ENCODE measurements at places on chromosomes 13 and 19.

GRCh38 chr13:90933097-90933826 is 414.2 kb upstream of the MIR17HG start:
- H3K27me3 ChIP-seq = no peaks in the 10 kb centered on the region
- no peak overlapping the region for H3K4me3 ChIP-seq
- DNase-seq = no peak
- H3K4me1 ChIP-seq = no peaks in the 10 kb centered on the region
- no peak overlapping the region for H3K27ac ChIP-seq

- no peak overlapping the region for H3K4me3 ChIP-seq
- H3K27me3 ChIP-seq = no peaks in the 10 kb centered on the region
- peak; percentile 49 for DNase-seq
- H3K4me1 ChIP-seq = peaks cover 13% of the 10 kb centered on the region
- peaks cover under 1% of the 10 kb centered on the region for H3K36me3 ChIP-seq
These were observed 2.0 kb downstream of the VSIG10L start for GRCh38 chr19:51339687-51340656.

- no peak overlapping the region for H3K4me3 ChIP-seq
- H3K27ac ChIP-seq = no peak overlapping the region
- H3K4me1 ChIP-seq = peaks cover 6% of the 10 kb centered on the region
- no peak for DNase-seq
- H3K27me3 ChIP-seq = no peaks in the 10 kb centered on the region
These were observed 438.8 kb downstream of the EFNB2 start for GRCh38 chr13:106096661-106097092.

DNA sequence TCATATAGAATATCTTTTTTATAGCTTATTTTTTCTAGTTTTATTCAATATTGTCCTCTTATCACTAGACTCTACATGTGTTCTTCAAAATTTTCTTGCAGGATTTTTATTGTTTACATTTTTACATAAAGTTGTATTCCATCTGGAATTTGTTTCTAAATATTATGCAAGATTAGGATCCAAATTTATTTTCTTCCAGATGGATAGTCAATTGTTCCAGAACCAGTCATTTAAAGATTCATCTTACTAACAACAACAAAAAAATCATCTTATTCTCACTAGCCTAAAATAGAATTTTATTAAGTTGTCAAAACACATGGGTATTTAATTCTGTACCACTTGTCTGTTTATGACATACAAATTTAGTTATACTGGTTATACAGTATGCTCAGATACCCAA is 390.4 kb upstream of the GPC6 start:
- H3K27ac ChIP-seq = no peak overlapping the region
- no peaks in the 10 kb centered on the region for H3K27me3 ChIP-seq
- no peak overlapping the region for H3K4me3 ChIP-seq
- no peak for DNase-seq
- no peaks in the 10 kb centered on the region for H3K36me3 ChIP-seq

GRCh38 chr13:58032676-58033460 is 401.3 kb downstream of the PCDH17 start:
- no peaks in the 10 kb centered on the region for H3K36me3 ChIP-seq
- H3K27me3 ChIP-seq = no peaks in the 10 kb centered on the region
- no peak overlapping the region for H3K4me3 ChIP-seq
- no peak overlapping the region for H3K27ac ChIP-seq
- DNase-seq = no peak

DNA sequence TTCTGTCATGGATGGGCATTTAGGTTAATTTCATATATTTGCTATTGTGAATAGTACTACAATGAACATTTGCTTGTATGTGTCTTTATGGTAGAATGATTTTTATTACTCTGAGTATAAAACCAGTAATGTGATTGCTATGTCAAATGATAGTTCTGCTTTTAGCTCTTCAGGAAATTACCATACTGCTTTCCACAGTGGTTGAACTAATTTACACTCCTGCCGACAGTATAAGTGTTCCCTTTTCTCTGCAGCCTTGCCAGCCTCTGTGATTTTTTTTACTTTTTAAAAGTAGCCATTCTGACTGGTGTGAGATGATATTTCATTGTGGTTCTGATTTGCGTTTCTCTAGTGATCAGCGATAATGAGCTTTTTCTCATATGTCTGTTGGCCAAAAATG is 6.5 kb downstream of the SIGLEC7 start:
- no peak for DNase-seq
- H3K4me1 ChIP-seq = no peaks in the 10 kb centered on the region
- no peak overlapping the region for H3K4me3 ChIP-seq
- H3K27me3 ChIP-seq = peaks cover 3% of the 10 kb centered on the region
- no peak overlapping the region for H3K27ac ChIP-seq
- H3K36me3 ChIP-seq = no peaks in the 10 kb centered on the region

GRCh38 chr19:6459262-6460098 is at the start of gene SLC25A23:
Gene SLC25A23 (minus strand): TSS chr19:6459792. CDS start chr19:6459628, 164 bp downstream.
- H3K4me3 ChIP-seq = peak within 1 kb of the TSS; percentile 100
- peaks cover 16% of the 10 kb centered on the region for H3K36me3 ChIP-seq
- H3K4me1 ChIP-seq = peaks cover 25% of the 10 kb centered on the region
- H3K27ac ChIP-seq = peak within 1 kb of the TSS; percentile 89

GRCh38 chr13:51221108-51221507 is 1.1 kb upstream of the FAM124A start:
- peaks cover 13% of the 10 kb centered on the region for H3K4me1 ChIP-seq
- no peaks in the 10 kb centered on the region for H3K36me3 ChIP-seq
- peaks cover 53% of the 10 kb centered on the region for H3K27me3 ChIP-seq
- no peak for DNase-seq

DNA sequence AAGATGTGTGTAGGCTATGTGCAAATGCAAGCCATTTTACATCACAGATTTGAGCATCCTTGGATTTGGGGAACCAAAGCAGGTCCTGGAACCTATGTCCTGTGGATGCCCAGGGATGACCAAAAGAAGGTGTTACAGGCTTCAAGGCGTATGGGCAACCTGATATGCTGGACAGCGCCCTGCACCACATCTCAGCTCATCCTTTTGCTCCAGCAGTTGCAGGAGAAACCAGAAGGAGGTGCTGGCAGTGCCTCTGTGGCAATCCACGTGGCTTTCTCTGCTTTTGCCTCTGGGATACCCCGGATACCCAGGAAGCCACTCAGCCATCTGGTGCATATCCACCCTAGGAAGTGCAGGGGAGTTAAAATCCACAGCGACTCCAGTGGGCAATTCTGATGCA is 110.3 kb upstream of the VSTM2B start:
- peaks cover 4% of the 10 kb centered on the region for H3K27me3 ChIP-seq
- no peaks in the 10 kb centered on the region for H3K4me1 ChIP-seq
- no peak for DNase-seq
- H3K36me3 ChIP-seq = no peaks in the 10 kb centered on the region
- H3K4me3 ChIP-seq = no peak overlapping the region
- no peak overlapping the region for H3K27ac ChIP-seq

- H3K4me1 ChIP-seq = no peaks in the 10 kb centered on the region
- no peak within 1 kb of the TSS for H3K4me3 ChIP-seq
- no peak within 1 kb of the TSS for H3K27ac ChIP-seq
These were observed at the start of gene NOVA2 for GRCh38 chr19:45973553-45974338. Gene NOVA2 (minus strand): TSS chr19:45973865. CDS start chr19:45973351, 514 bp downstream.

GRCh38 chr13:96766306-96766705 is 228.0 kb downstream of the OXGR1 start:
- no peaks in the 10 kb centered on the region for H3K36me3 ChIP-seq
- no peak overlapping the region for H3K4me3 ChIP-seq
- no peaks in the 10 kb centered on the region for H3K4me1 ChIP-seq
- H3K27ac ChIP-seq = no peak overlapping the region

- H3K27me3 ChIP-seq = no peaks in the 10 kb centered on the region
- no peaks in the 10 kb centered on the region for H3K36me3 ChIP-seq
- peak overlapping the region; percentile 20 for H3K4me3 ChIP-seq
- peaks cover 100% of the 10 kb centered on the region for H3K4me1 ChIP-seq
- DNase-seq = peak; percentile 97
These were observed 176.9 kb downstream of the SHISA2 start for GRCh38 chr13:25874907-25875306.

- no peaks in the 10 kb centered on the region for H3K4me1 ChIP-seq
- H3K27ac ChIP-seq = no peak overlapping the region
- H3K36me3 ChIP-seq = 0 out of 2 replicates have a peak, but pooled peaks cover 2% of the 10 kb centered on the region
- H3K4me3 ChIP-seq = no peak overlapping the region
- H3K27me3 ChIP-seq = no peaks in the 10 kb centered on the region
- DNase-seq = no peak
These were observed 70.4 kb downstream of the CEBPG start for GRCh38 chr19:33443638-33444561.

- peaks cover 36% of the 10 kb centered on the region for H3K4me1 ChIP-seq
- no peak for DNase-seq
- H3K4me3 ChIP-seq = no peak overlapping the region
- no peak overlapping the region for H3K27ac ChIP-seq
- no peaks in the 10 kb centered on the region for H3K36me3 ChIP-seq
These were observed 258.5 kb downstream of the DLEU7 start for GRCh38 chr13:50584856-50585580.

DNA sequence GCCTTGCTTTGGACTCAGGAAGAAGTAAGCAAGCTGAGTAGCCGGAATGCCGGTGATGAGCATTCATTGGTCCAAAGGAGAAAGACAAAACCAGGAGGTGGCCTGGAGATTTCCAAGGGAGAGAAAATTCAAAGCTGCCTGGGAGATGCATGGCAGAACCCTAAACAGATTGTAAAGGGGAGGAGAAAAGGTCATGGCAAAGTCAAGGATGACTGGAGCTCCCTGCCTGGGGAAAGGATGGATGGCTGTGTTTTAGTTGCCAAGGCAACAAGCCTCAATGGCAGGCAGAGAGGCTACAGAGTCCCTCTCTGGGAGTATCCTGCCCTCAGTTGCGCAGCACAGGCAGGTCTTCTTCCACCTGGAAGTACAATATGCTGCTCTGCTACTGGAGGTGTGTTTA is 134.0 kb downstream of the ENOX1 start:
- no peaks in the 10 kb centered on the region for H3K36me3 ChIP-seq
- H3K27ac ChIP-seq = no peak overlapping the region
- no peaks in the 10 kb centered on the region for H3K4me1 ChIP-seq
- H3K4me3 ChIP-seq = no peak overlapping the region
- no peak for DNase-seq

DNA sequence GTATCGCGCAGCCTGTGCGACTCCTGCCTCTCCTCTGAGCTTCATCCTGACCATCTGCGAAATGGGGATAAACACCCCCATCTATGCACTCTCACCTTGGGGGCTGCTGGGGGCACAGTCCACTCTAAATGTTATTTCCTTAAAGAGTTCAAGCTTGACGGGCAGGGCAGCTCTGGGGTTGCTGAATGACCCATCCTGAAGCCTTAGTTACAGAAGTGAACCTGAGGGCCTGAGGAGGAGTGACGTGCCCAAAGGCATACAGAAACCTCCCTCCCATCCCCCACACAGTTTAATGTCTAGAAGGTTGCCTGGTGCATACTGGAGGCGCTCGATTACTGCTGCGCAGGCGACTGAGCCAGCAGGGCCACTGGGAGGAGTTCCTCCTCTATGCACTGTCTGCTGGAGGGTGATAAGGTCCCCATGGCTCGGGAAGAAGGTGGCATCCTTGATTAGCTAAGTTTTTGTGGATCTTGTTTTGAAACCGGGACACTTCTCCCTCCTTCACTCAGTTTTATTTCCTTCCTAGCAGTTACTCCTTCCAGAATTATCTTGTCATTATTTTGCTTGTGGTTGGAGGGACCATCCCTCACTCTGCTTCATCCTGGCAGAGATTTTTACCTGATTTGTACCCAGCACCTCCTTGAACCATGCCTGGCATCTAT is 572 bp upstream of the FKBP8 start:
- H3K4me3 ChIP-seq = peak overlapping the region; percentile 83
- peaks cover 30% of the 10 kb centered on the region for H3K36me3 ChIP-seq
- H3K27ac ChIP-seq = peak overlapping the region; percentile 86

GRCh38 chr19:52948025-52948770 is 14.5 kb downstream of the ZNF816 start:
- H3K27me3 ChIP-seq = no peaks in the 10 kb centered on the region
- H3K4me1 ChIP-seq = peaks cover 5% of the 10 kb centered on the region
- H3K4me3 ChIP-seq = no peak overlapping the region

GRCh38 chr19:36423925-36424324 is 5.5 kb upstream of the ZFP82 start:
- H3K36me3 ChIP-seq = no peaks in the 10 kb centered on the region
- DNase-seq = no peak
- peaks cover 5% of the 10 kb centered on the region for H3K4me1 ChIP-seq

DNA sequence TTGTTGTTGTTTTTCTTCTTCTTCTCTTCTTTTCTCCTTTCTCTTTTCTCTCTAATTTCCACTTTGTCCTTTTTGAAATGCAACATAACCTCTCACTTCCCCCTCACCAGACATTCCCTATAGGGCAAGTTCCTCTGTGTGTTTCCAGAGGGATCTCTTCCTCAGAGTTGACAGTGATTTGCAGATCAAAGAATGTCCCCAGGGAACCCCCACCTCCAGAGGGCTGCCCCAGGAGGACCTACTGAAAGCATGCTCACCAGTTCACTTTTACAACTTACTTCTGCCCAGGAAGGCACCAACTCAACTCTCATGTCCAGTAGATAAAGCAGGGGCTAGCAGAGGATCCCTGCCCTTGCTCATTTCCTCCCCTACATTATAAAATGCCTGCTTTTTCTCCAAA is 1648.0 kb downstream of the PCDH9 start:
- no peak for DNase-seq
- no peaks in the 10 kb centered on the region for H3K36me3 ChIP-seq
- H3K4me3 ChIP-seq = no peak overlapping the region
- no peaks in the 10 kb centered on the region for H3K4me1 ChIP-seq

DNA sequence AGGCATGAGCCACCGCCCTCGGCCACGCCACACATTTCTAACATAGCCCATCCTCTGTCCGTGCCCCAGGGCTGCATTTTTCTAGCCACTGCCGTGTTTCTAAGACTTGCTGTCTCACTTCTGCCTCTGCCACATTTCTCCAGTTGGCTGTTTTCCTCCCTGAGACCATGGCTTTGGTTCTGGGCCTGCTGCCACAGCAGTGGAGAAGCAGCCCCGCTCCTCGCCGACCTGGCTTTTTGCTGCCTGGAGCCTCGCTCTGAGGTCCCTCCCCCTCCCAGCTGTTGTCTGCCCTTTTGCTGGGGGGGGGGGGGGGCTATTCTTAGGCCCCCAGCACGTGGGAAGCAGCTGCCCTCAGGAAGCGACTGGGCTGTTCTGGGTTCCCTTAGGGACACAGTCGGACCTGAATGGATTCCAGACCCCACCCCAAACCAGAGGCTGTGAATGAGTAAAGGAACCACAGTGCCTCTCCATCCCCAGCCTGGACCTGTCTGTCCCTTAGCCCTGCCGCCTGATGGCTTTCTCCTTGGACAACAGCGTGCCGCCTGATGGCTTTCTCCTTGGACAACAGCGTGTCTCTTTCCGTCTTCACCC is 3.3 kb downstream of the GYS1 start:
- H3K27me3 ChIP-seq = no peaks in the 10 kb centered on the region
- H3K4me1 ChIP-seq = peaks cover 29% of the 10 kb centered on the region
- H3K27ac ChIP-seq = no peak overlapping the region
- peaks cover 45% of the 10 kb centered on the region for H3K36me3 ChIP-seq
- no peak for DNase-seq

DNA sequence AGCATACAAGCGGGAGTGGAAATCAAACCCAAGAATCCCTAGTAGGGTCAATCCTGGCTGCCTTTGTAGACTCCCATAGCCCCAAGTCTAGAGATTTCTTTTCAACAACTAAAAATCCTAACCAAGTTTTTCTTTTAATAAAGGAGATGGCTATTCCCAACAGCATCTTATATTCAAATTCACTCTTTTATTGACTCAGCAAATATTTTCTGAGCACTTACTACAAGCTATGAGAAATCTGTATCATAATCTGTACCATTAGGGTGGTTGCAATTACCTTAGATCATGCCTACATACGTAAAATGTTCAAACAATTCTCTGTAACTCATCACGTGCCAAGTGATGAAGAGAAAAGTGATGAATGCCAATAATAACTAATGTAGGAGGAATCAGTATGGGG is 54.5 kb downstream of the LNX2 start:
- H3K27ac ChIP-seq = no peak overlapping the region
- no peaks in the 10 kb centered on the region for H3K27me3 ChIP-seq
- no peaks in the 10 kb centered on the region for H3K4me1 ChIP-seq
- no peak overlapping the region for H3K4me3 ChIP-seq

Measured in DND-41 (cell line).